ELF-1 (cell line): ENCODE measurements at places on chromosomes 2 and 18.

- DNase-seq, result no peak
These were observed 31.2 kb downstream of the CFAP221 start for GRCh38 chr2:119575439-119575838.

DNA sequence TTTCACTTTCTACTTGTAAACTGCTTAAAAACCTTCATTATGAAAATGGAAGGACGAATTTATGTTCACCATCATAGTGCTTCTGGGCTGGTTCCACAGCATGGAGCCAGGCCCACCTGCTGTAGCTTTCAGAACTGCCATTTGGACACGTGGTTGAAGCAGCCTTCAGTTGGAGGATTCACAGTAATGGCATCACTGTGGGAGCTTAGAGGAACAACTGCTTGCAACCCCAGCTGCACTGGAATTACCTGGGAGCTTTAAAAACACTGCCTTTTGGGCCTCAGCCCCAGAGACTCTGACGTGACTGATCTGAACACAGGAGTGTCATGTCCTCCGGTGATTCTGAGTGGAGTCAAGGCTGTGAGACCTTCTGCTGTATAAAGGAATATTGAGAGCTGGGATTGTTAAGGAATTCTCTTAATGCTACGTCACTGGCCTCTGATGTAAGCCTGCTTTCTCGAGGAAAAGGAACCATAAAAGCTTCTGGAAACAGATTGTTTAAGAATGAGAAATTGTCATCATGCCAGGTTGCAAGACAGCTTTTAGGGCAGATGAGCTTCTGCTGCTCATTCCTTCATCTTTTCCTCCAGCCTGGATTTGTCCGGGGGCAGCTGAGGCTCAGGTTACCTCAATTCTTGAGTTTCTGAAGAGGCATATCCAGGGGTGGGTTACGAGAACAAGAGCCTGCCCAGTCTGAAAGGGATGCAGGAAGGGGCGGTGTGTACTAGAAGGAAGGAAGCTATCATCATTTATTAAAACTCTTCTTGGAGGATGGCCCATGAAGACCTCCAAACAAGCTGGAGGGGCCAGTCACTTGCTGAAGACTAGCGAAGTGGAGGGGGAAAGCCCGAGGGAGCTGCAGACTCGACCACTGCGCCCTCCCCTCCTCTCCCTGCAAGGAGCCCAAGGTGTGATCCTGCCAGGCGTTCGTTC lies 1.3 kb upstream of the IL1R1 start:
- peak; percentile 19 for DNase-seq

DNA sequence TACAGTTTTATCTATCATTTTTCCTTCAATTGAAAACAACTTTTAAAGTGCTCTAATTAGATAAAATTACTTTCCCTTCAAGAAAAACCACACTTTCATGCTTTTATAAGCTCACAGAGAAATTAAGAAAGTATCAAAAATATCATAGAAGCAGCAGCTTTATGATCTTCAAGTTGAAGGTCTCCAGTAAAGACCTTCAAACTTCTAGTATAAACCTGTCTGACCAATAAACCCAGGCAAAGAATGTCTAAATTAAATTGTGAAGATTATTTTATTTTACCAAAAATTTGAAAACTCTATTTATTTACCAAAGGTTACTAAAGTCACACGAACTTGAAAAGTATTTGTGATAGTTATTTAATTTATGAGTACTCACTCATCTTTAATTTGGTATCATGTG lies 9.3 kb upstream of the SCTR start:
- DNase-seq, result no peak

GRCh38 chr2:70479816-70480215 lies 73.8 kb downstream of the TGFA start:
- DNase-seq, result no peak
